ENCODE measurements at places on chromosomes 12 and 14.

DNA sequence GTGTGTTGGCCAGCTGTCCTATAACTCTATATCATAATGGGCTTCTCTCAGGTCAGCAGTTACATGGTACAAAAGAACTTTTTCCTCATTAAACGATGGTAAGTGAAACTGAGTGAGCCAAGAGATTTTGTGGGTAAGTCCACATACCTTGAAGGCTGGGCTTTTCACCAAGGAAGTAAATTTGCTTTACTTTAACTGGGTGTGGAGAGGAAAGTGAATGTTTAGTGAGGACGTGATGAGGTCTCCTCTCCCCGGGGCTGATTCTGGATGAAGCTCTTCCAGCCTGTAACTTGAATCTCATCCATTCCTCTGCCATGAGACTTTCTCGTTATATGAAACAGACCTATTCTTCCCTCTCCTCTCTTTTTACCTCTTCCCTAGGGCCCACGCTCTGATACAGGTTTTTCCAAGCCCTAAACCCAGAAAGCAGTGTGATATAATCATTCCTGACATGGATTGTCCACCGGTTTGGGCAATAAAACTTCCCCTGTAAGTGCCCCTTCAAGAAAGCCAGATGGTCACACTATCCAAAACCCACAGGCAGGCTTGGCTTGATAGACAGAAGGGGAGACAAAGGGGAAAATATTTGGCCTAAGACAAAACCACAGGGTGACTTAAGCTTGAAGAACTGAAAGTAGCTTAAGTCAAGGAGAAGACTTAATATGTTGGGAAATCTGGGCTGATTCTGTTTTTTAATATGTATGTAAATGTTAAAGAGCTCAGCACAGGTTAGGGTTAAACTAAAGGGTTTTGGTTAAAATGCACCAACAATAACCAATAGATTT, 50.3 kb downstream of the CIT start:
- DNase-seq = no peak

DNA sequence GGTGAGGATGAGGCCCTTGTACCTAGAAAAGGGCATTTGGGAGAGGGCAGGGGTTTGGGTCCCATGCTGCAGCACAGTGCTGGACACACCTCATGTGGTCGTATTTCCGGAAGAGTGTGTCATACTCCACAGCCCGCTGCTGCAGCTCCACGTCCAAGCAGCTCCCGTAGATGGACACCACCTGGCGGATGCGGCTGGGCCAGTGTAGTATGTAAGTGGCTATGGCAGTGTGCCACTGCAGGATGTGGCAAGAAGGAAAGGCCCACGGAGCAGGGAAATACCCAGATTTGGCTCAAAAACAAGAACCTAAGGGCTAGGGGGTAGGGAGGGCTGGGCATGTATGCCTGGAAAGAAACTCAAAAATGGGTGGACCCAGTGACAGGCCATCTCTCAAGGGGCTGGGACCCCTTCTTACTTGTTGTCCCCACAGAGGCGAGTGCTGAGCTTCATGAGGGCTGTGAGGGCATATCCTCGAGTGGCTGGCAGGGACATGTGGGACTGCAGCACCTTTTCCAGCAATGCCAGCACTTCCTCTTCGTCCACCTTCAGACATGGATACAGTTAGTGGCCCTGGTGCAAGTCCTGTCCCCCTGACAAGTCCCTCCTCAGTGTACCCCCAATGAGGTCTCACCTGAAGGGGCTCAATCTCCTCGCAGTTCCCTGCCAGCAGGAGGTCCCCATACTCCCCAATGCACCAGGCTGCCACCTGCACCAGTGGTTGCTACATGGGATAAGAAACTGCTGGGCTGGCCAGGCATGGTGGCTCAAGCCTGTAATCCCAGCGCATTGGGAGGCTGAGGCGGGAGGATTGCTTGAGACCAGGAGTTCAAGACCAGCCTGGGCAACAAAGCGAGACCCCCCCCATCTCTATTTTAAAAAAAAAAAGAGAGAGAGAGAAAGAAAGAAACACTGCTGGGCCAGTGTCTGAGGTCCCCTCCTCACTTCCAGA, 5.4 kb downstream of the AP1G2 start:
- DNase-seq = no peak

DNA sequence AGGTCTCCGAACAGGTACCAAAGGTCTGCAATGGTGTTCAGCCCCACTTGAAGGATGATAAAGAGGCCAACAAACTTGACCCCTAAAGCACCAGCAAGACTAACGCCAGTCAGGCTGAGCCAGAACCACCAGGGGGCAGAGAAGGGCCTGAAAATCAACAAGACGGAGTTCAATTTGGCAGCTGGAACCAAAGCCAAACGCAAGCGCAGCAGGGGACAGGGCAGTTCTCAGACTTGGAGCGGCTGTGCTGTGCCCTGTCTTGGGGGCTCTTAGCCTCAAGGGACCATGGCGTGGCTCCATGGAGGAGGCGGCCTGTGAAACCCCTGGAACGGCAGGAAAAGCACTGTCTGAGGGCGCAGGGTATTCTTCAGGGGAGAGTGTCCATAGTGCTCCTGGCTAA, 19.6 kb downstream of the POMT2 start:
- DNase-seq = no peak

DNA sequence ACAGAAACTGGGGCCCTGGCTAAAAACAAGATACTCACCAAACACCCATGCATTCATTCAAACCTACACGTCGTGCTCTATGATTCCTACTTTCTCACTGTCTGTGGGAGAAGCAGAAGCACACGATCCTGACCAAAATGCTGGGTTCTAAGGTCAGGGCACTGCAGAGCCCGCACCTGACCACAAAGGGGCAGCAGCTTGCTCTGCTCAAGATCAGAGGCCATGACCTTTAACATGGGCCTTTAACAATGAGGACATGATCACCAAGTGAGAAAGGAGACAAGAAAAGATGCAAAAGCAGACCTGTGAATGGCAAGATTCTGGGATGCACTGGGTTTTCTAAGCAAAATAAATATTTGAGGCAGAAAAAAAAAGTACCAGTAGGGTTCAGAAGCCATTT, 40.1 kb upstream of the VPS33A start:
- peak; percentile 4 for DNase-seq

- DNase-seq = no peak
Observed at GRCh38 chr14:28877923-28878322, 111.3 kb downstream of the FOXG1 start.

All from HL-60 (cell line).